ENCODE measurements at places on chromosomes 6 and 20.

DNA sequence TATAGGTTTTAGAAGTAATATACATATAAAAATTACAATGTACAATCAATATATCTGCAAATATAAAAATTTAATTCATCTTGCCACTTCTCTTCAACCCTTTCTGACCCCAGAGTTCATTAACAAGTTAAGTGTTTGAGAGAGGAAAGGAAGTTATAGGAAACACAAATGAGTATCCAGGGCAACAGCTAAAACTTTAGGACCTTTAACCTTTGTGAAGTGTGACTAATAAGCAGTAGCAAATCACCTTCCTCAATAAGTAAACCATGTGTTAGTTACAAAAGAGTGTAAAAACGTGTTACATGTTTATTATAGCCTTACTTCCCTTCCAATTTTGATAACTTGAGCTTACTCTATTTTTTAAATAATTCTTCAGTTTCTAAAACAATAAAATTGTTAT lies 73.4 kb upstream of the SIM1 start:
- no peak for DNase-seq

GRCh38 chr20:32474967-32475811 lies 109.9 kb downstream of the NOL4L start:
- DNase-seq = no peak

DNA sequence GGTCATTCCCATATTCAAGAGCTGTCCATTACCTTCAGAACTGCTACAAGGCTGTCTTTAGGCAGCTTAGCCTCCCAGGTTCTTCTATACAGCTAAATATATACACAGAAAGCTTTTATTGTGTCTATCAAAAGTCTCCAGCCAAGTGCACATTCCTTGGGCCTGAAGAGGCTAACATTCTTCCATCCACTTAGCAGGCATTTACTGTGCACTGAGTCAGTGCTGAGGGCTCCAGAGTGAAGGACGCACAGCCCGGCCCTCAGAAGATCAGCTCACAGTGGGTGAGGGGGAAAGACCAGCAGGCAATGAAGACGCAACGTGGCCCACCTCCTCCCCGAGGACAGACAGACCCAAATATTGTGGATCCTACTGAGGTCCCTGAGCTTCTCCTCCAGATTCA lies 569.9 kb downstream of the CDH26 start:
- no peak for DNase-seq

DNA sequence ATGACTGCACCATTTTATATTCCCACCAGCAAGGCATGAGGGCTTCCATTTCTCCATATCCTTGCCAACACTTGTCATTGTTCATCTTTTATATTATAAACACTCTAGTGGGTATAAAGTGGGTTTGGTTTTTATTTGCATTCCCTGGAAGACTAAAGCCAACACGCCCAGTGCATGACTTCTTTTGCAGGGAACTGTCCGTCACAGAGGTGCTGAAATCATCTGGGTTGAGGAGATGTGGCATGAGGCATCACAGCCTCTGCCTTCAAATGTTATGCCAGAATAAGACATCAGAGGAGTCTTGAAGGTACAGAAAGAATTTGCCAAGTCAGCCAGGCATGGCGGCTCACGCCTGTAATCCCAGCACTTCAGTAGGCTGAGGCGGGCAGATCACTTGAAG lies 29.9 kb upstream of the FAM210B start:
- no peak for DNase-seq

GRCh38 chr6:13261464-13261994 lies 66.8 kb downstream of the TBC1D7 start:
- no peak for DNase-seq

DNA sequence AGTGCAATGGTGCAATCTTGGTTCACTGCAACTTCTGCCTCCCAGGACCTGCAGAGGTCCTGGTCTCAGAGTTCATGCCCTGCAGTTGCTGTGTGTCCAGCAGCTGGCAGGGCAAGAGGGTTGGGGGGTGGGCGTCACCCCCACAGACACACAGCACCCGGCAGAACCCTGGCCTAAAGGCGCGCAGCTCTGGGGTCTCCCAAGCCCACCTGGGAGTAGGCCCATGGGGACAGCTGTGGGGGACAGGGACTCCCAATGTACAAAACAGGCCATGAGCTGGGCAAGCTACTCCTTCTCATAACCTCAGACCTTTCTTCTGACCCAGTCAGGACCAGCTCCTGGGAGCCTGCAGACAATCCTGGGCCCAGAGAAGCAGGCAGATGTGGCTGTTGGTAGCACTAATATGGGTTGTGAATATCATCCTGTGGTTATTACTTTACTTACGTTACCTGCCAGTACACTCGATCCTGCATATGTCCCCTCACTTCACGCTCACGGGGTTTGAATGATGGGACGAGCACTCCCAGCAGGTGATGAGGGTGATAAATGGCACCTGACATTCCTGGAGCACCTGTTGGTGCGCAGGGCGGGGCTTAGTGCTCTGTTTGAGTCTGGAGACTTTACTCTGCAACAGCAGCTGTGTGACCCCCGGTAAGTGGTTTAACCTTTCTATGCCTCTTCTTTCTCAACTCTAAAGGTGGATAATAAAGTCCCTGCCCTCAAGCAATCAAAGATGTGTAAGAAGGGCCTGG lies 39.9 kb upstream of the SULF2 start:
- no peak for DNase-seq

- DNase-seq = peak; percentile 71
Measured at GRCh38 chr20:36861875-36862801, 13.8 kb upstream of the TLDC2 start.
